ENCODE measurements at places on chromosomes 7 and 10. TPM values are rescaled to one million over a fixed set of nuclear protein-coding genes. Genes with fewer than 3 reads are reported as not detected.

GRCh38 chr7:82413237-82413636 lies 30.3 kb downstream of the CACNA2D1 start:
- no peaks in the 10 kb centered on the region for H3K36me3 ChIP-seq
- H3K27me3 ChIP-seq, result no peaks in the 10 kb centered on the region
- DNase-seq, result no peak

GRCh38 chr10:35898716-35899440 lies 256.8 kb upstream of the FZD8 start:
- no peak overlapping the region for H3K4me3 ChIP-seq
- no peaks in the 10 kb centered on the region for H3K36me3 ChIP-seq

DNA sequence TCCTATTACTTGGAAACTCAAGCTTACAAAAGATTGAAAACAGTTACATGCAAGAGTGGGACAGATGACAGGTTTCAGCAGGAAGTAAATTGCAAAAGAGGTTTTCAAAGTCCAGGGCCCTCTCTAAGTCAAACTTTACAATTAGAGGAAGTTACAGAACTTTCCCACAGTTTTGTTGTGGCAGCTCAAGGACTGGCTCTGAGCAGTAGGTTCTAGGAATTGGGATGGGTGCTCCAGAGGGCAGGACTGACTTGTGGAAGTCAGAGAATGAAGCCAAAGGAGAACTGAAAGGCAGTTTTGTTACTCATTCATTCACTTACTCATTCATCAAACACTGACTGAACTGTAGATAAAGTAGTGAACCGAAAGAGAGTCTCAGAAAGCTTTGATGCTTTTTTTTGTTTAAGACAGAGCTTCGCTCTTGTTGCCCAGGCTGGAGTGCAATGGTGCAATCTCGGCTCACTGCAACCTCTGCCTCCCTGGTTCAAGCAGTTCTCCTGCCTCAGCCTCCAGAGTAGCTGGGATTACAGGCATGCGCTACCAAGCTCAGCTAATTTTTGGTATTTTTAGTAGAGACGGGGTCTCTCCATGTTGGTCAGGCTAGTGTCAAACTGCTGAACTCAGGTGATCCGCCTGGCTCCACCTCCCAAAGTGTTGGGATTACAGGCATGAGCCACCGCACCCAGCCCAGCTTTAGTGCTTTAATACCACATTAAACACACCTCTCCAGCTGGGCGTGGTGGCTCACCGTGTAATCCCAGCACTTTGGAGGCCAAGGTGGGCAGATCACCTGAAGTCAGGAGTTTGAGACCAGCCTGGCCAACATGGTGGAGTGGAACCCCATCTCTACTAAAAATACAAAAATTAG lies 66.8 kb upstream of the CCNJ start:
- H3K4me3 ChIP-seq, result no peak overlapping the region
- H3K4me1 ChIP-seq, result no peaks in the 10 kb centered on the region
- H3K36me3 ChIP-seq, result no peaks in the 10 kb centered on the region
- H3K27ac ChIP-seq, result no peak overlapping the region

DNA sequence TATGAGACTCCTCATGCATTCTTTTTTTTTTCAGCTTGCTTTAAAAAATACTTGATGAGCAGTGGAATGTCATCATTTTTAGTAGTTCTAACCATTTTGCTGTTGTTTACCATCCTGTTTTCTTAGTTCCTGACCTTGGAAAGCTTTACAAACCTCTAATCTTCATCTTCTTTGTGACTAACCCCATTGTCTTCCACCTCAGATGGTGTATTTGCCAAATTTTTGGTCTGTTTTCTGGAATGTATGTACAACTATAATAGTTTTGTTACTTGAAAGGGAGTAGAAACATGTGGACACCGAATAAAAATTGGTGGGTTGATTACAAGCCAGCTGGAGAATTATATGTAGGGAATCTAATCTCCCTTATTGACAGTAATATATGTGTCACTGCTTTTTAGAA lies 172.7 kb downstream of the SND1 start:
- peaks cover 24% of the 10 kb centered on the region for H3K4me1 ChIP-seq
- H3K27me3 ChIP-seq, result no peaks in the 10 kb centered on the region
- H3K4me3 ChIP-seq, result no peak overlapping the region
- DNase-seq, result no peak

DNA sequence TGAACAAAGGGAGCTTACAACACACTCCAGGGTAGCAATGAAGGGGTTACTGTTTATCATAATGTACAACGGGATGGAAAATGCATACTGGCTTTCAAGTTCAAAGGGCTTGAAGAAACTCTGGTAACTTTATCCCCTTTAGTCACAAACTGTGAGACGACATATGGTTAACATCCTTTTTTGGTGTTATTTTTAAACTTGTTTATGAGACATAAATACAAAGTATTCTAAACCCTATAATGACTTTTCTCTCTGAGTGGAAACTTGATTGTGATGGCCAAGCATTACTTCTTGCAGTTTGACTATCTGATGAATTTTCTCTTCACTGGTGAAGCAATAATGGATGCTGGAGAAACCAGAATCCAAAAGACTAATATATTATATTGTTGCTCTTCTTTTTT lies 62.0 kb upstream of the SEMA3A start:
- no peak overlapping the region for H3K27ac ChIP-seq
- no peak overlapping the region for H3K4me3 ChIP-seq
- no peak for DNase-seq
- no peaks in the 10 kb centered on the region for H3K4me1 ChIP-seq
- H3K36me3 ChIP-seq, result no peaks in the 10 kb centered on the region

DNA sequence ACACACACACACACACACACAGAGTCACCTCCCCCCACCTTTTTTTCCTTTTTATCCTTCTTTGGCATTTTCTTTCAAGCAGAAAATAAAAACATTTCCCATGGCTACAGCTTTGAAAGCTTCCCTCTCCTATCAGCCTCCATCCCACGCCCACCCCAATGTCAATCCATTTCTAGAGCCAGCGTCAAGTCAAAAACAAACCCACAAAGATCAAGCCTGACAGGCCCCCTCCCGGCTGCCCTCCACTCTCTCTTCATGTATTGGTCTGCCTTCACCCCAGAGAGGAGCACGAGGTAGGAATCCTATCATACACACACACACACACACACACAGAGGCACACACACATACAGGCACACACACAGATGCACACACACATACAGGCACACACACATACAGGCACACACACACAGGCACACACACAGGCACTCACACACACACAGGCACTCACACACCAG lies 8.0 kb upstream of the TNRC18 start:
- H3K36me3 ChIP-seq, result no peaks in the 10 kb centered on the region
- H3K27me3 ChIP-seq, result no peaks in the 10 kb centered on the region
- peaks cover 36% of the 10 kb centered on the region for H3K4me1 ChIP-seq
- DNase-seq, result no peak
- H3K27ac ChIP-seq, result no peak overlapping the region
- H3K4me3 ChIP-seq, result no peak overlapping the region

DNA sequence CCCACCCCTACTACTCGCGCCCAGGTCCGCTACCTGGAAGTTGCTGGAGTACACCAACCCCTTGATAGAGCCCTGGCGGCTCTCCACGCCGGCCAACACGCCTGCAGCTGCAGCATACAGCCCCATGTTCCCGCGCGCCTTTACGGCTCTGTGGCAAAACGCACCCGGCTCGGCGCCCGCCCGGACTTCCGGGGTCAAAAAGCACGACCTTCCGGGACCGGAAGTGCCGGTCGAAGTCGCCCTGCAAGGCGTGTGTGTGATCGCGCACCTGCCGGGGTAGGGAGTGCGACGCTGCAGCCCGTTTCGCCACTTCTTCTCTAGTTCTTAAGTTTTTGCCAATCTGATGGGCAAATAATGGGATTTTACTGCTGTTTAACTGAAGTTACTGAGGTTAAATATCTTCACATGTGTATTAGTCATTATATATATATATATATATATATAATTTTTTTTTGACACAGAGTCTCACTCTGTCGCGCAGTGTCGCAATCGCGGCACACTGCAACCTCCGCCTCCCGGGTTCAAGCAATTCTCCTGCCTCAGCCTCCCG lies at the start of gene NSUN5:
NSUN5 (minus strand) TSS at position 162 of the 550 bp plus-strand sequence; CDS start at position 126, 36 bp downstream.
- H3K36me3 ChIP-seq, result peaks cover 9% of the 10 kb centered on the region
- peaks cover 16% of the 10 kb centered on the region for H3K4me1 ChIP-seq
- no peaks in the 10 kb centered on the region for H3K27me3 ChIP-seq
- H3K4me3 ChIP-seq, result peak within 1 kb of the TSS; percentile 83

DNA sequence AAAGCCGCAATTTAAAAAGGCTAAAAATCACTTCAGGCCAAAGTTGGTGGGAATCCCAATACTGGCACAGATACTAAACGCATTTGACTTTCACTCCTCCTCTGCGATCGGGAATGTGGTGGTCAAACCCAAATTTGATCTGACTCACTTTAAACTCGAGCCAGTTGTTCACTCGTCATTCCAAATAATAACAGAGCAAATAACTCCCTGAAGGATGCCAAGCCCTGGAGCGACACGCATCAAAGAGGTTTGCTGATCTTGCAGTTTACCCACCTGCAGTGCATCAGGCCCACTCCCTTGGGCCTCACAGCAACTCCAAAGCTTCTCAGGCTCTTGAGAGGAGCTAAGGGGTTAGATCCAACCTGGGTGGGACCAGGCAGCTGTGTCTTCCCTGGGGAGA lies 12.2 kb downstream of the PTN start:
- no peaks in the 10 kb centered on the region for H3K36me3 ChIP-seq
- no peaks in the 10 kb centered on the region for H3K27me3 ChIP-seq
- no peaks in the 10 kb centered on the region for H3K4me1 ChIP-seq

DNA sequence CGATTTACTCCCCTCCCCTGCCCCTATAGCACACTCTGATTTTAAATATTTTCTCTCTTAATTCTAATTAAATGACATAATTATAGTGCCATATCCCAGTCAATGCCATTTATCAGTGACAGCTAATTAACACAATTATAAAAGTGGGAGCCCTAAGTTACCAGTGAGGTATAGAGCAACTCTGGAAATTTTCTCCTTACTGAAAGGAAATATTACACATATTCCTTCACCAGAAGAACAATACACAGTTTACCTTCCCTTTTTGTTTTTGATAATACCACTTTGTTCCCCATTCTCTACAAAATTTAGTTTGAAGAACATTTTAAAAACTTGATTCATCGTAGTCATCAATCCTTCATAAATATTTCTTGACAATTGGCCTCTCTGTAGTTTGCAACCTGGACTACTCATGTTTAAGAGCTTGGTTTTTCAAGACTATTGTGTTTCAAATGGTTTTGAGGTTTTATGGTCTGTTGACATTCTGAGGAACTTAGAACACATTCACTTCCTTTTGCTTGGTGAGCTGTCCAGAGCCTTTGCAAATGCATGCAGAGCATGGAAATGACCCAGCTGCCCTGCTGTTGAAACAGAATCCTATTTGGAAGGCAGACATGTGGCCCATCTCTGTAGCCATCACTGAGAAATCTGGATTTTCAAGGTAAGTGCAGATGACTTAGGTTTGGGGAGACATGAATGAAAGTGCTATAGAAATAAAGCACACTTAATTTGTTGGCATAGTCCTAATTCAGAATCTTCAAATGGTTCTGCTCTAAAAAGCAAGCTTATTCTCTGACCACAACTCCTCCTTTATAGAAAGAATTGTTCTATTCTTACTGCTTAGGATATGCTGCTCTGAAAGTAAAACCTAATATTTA lies at the start of gene GPR141:
GPR141 (plus strand) TSS at position 521 of the 875 bp plus-strand sequence. CDS start 56,628 bp downstream, outside the sequence.
- no peak for DNase-seq
- H3K27ac ChIP-seq, result no peak within 1 kb of the TSS
- H3K4me3 ChIP-seq, result no peak within 1 kb of the TSS
- no peaks in the 10 kb centered on the region for H3K36me3 ChIP-seq
- no peaks in the 10 kb centered on the region for H3K27me3 ChIP-seq

GRCh38 chr10:4453950-4454349 lies 372.1 kb upstream of the AKR1E2 start:
- H3K4me3 ChIP-seq, result no peak overlapping the region
- H3K4me1 ChIP-seq, result no peaks in the 10 kb centered on the region
- no peak overlapping the region for H3K27ac ChIP-seq
- no peaks in the 10 kb centered on the region for H3K27me3 ChIP-seq
- no peak for DNase-seq
- H3K36me3 ChIP-seq, result no peaks in the 10 kb centered on the region

DNA sequence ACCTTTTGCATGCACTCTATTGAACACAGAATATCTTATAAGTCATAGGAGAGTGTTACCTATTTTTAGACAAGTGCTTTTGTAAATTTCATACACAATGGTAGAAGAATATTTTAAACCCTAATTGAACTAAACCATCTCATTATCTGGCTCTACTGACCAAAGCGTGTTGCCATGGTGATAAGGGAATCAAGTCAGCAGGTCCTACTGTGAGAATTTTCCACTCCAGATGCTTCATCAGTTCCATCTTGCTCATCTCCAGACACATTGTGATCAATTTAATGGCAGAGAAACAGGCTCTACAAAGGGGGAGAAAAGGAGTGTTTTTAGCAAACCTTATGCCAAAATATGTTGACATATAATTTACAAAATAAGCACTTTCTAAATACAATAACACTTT lies 621.9 kb upstream of the GHITM start:
- H3K4me1 ChIP-seq, result no peaks in the 10 kb centered on the region
- no peak overlapping the region for H3K27ac ChIP-seq
- no peaks in the 10 kb centered on the region for H3K27me3 ChIP-seq
- DNase-seq, result no peak
- H3K36me3 ChIP-seq, result no peaks in the 10 kb centered on the region
- H3K4me3 ChIP-seq, result no peak overlapping the region

- no peak overlapping the region for H3K27ac ChIP-seq
- H3K36me3 ChIP-seq, result peaks cover 18% of the 10 kb centered on the region
- no peak overlapping the region for H3K4me3 ChIP-seq
- no peaks in the 10 kb centered on the region for H3K4me1 ChIP-seq
- H3K27me3 ChIP-seq, result no peaks in the 10 kb centered on the region
Observed at GRCh38 chr7:129017933-129018538, 36.9 kb downstream of the TNPO3 start.

GRCh38 chr10:15601819-15602218 lies 117.9 kb downstream of the ITGA8 start:
- no peaks in the 10 kb centered on the region for H3K4me1 ChIP-seq
- H3K27me3 ChIP-seq, result no peaks in the 10 kb centered on the region
- no peak for DNase-seq
- no peak overlapping the region for H3K4me3 ChIP-seq

- no peak overlapping the region for H3K4me3 ChIP-seq
- no peak overlapping the region for H3K27ac ChIP-seq
- H3K27me3 ChIP-seq, result no peaks in the 10 kb centered on the region
- DNase-seq, result no peak
- no peaks in the 10 kb centered on the region for H3K4me1 ChIP-seq
Observed at GRCh38 chr10:92990615-92991014, 70.0 kb upstream of the CYP26C1 start.

DNA sequence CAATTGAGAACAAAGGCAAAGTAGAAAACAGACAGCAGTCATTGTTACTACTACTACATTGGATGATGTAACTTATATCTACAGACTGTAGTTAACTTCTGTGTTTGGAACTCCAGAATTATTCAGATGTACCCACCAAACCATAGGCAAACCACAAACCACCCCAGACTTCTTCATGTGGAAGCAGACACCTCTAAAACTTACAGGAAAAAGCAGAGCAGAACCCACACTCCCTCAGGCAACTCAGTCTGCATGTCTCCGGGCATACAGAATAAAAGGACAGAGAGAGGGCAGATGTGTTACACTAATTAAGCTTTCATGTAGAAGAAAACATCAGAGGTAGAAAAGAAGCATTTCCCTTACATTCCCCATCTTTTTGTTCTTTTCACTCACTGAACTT lies 9.0 kb downstream of the LSM5 start:
- peaks cover 16% of the 10 kb centered on the region for H3K4me1 ChIP-seq
- DNase-seq, result no peak
- H3K27ac ChIP-seq, result peak overlapping the region; percentile 50
- no peak overlapping the region for H3K4me3 ChIP-seq

The CHRM2 gene
- total RNA-seq, result not detected

The SOSTDC1 gene
- total RNA-seq, result not detected

The CFAP46 gene
- 0.33 TPM for total RNA-seq

The HOXA2 gene
- 0.66 TPM for total RNA-seq

The UCN3 gene
- total RNA-seq, result not detected

The SH2D4B gene
- 0.33 TPM for total RNA-seq

The NEUROD6 gene
- not detected for total RNA-seq

The ATP5F1C gene
- total RNA-seq, result 127 TPM
